Stimulated activated CD4-positive, alpha-beta T cell treated with anti-CD3 and anti-CD28 coated beads, Interleukin-1b, Interleukin-23, amount 100 ng/mL, for 4 hours (primary cell): ENCODE measurements at places on chromosomes 3 and 15.

- no peak for DNase-seq
Measured at GRCh38 chr3:182862159-182862860, 69.0 kb downstream of the ATP11B start.

- DNase-seq: no peak
Measured at GRCh38 chr3:119497820-119498185, 544 bp upstream of the TIMMDC1 start.

DNA sequence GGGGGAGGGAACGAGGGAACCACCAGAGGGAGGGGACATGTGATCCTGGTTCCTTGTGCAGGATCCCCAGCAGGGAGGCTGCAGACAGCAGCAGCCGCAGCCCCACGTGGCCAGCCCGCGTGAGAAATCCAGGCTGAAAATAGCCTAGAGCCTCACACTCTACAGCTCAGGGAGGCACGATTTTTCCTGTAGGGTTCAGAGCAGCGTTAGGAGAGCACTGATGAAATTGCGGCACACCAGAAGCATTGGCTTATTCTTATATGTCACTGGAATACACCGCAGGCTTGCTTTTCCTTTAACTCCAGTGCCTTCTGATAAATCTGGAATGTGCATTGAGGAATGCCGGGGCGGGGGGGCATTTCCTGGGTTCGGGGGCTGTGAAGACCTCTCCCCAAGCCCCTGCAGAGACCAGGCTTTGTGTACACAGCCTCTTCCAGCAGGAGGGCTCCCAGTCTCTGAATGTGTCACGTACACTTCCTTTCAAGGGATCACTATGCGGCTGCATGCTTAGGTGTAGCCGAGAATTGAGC lies 193.0 kb downstream of the ATP10A start:
- no peak for DNase-seq

DNA sequence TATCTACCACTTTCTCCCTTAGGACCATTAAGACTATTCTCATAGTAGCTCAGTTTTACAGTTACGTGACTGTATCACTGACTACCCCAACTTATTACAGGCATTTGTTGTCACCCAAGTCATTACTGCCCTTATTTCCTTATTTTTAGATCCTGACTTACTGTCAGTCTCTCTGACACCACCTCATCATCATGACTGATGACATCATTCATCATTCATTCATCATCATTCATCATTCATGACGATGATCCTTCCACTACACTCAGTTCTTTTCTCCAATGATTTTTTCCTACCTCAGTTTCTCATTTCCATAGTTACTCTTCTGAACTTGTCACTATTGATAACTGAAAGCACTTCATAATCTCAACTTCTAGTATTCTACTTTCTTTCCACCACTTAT lies 83.8 kb downstream of the ADAM10 start:
- DNase-seq: no peak
